ENCODE measurements at places on chromosomes 6 and 20. TPM values are rescaled to one million over a fixed set of nuclear protein-coding genes. Genes with fewer than 3 reads are reported as not detected.
A peak's percentile ranks its signal among the peaks of the same experiment; 100 is the strongest.

- DNase-seq, result no peak
- H3K27ac ChIP-seq, result peak overlapping the region; percentile 85
- peaks cover 6% of the 10 kb centered on the region for H3K36me3 ChIP-seq
- peak overlapping the region; percentile 52 for H3K4me3 ChIP-seq
- no peaks in the 10 kb centered on the region for H3K27me3 ChIP-seq
Measured at GRCh38 chr6:35719830-35720733, 16.8 kb upstream of the ARMC12 start.

DNA sequence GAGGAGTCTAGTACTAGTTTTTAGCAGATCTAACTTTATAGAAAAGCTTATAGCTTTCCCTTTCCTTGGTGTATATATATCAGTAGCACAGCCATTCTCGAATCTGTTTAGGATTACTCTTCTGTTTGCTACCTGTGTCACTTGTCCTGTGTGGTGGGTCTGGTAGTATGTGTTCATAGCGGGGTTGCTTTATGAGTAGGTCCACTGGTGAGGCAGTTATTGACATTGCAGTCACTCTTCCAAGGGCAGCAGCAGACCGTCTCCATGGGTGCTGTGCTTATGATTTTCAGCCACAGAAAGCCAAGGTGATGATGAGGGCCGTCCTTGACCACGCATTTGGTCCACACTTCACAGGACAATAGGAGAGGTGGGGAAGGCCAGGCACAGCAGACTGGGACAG is 171.5 kb downstream of the CDKAL1 start:
- H3K36me3 ChIP-seq, result no peaks in the 10 kb centered on the region
- H3K27ac ChIP-seq, result no peak overlapping the region
- peaks cover 2% of the 10 kb centered on the region for H3K4me1 ChIP-seq
- no peaks in the 10 kb centered on the region for H3K27me3 ChIP-seq
- DNase-seq, result no peak
- no peak overlapping the region for H3K4me3 ChIP-seq

- H3K4me3 ChIP-seq, result no peak overlapping the region
- no peak overlapping the region for H3K27ac ChIP-seq
- DNase-seq, result no peak
- H3K4me1 ChIP-seq, result no peaks in the 10 kb centered on the region
Measured at GRCh38 chr6:85493389-85493788, 43.5 kb downstream of the NT5E start.

DNA sequence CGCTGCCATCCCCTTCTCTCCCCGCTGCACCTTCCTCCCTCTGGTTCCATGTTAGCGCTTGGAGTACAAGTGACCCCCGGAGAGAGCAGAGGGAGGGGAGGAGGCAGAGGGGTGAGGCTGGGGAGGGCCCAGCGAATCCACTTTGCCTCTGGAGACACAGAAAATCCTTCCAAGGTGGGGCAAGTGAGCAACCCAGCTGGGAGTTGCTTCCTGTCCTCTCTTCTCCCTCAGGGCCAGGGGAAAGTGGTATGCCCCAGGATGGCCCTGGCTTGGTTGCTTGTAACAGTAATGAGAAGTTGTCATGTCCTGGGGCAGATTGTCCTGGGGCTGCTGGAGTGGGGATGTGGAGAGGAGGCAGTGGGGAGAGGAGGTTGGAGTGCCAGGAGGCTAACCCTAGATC is 691 bp upstream of the ANGPT4 start:
- H3K4me3 ChIP-seq, result no peak overlapping the region
- no peaks in the 10 kb centered on the region for H3K36me3 ChIP-seq
- no peak for DNase-seq
- peaks cover 3% of the 10 kb centered on the region for H3K27me3 ChIP-seq

- H3K36me3 ChIP-seq, result peaks cover 22% of the 10 kb centered on the region
- H3K4me3 ChIP-seq, result no peak overlapping the region
- DNase-seq, result no peak
- H3K4me1 ChIP-seq, result no peaks in the 10 kb centered on the region
Measured at GRCh38 chr6:24876499-24877465, 59.0 kb downstream of the RIPOR2 start.

DNA sequence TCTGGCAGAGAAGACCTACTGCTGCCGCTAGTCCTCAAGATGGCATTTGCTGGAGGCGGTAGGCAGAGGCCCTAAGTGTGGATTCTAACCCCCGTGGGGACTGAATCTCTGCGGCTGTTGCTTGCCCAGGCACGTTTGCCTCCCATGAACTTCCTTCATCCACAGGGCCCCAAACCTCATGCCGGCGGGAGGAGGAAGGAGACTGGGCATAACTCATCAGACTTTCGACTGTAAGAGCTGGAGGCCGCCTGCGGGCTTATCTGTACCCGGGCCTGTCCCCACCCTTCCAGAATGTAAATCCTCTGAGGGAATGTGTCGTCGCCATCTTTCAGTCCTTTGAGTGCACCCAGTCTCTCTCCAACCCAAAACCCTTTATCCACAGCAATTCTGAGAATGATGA is 990 bp downstream of the ZFP57 start:
- no peaks in the 10 kb centered on the region for H3K4me1 ChIP-seq
- no peak overlapping the region for H3K4me3 ChIP-seq
- no peaks in the 10 kb centered on the region for H3K36me3 ChIP-seq
- H3K27ac ChIP-seq, result no peak overlapping the region
- H3K27me3 ChIP-seq, result no peaks in the 10 kb centered on the region
- DNase-seq, result no peak

- no peaks in the 10 kb centered on the region for H3K27me3 ChIP-seq
- no peaks in the 10 kb centered on the region for H3K4me1 ChIP-seq
- H3K36me3 ChIP-seq, result no peaks in the 10 kb centered on the region
- no peak for DNase-seq
- H3K4me3 ChIP-seq, result no peak overlapping the region
Measured at GRCh38 chr6:82381278-82381677, 17.7 kb downstream of the TPBG start.

GRCh38 chr6:126753606-126754005 is 364.9 kb upstream of the RSPO3 start:
- no peak overlapping the region for H3K4me3 ChIP-seq
- H3K4me1 ChIP-seq, result no peaks in the 10 kb centered on the region
- DNase-seq, result no peak
- H3K27ac ChIP-seq, result no peak overlapping the region
- no peaks in the 10 kb centered on the region for H3K36me3 ChIP-seq

DNA sequence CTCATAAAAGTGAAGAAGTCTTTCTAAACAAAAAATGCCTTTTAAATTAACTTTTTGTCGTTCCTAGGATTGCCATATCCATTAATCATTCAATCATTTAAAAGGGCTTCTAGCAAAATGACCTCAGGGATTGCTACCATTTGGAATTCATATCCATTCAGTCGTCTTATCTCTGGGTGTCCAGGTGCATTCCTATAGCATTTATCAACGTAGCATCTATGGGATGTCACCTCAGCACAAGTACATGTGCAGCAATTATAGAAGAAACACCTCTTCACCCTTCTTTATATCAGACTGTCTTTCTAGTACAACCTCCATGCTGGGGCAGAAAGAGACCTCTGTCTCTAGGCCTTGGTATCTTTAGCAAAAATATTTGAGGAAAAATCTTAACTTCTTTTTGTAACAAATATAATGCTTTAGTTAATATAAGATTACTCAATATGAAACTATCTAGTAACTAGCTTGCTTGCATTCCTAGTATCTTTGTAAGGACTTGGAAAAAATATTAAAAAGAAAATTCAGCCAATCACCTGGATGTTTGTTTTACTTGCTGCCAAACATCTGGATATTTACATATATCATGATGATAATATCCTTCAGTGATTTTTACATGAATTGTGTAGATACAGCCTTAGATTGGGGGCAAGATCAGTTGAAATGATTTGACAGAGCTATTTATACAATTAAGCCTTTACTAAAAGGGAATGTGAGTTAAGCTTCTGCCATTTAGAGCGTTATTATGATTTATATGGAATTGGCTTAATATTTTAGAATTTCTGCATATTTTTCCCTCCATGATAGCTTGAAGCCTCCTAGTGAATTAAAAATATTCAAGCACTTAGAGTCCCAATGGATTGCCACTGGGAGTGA is 356.8 kb downstream of the HDGFL1 start:
- DNase-seq, result no peak
- no peaks in the 10 kb centered on the region for H3K27me3 ChIP-seq
- H3K4me3 ChIP-seq, result no peak overlapping the region
- no peak overlapping the region for H3K27ac ChIP-seq
- H3K36me3 ChIP-seq, result no peaks in the 10 kb centered on the region

DNA sequence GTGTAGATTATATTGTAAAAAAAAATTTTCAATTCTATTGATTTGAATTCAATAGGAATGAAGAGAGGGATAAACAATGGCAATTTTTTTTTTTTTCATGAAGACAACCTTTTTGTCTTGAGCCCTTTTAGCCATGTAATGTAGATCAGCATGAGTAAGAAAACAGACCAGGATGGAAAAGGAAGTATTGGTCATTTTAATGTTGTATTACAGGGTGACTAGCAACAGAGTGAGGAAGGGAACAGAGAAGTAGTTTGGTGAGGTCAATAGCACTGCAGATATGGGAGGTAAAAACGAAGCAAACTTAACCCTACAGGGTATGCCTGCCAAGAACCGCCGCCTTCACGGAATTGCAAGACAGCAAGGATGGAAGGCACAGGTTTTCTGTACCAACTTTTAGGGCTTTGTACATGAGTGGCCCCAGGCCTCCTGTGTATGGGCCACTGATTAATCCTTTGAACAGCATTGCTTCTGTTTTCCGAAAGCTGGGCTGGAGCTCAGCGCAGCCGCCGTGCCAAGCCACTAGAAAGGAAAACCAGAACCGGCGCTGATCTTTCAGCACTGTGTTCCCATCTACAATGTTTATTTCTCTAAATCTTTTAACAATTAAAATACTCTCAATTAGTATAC is 383.7 kb downstream of the CENPW start:
- no peaks in the 10 kb centered on the region for H3K36me3 ChIP-seq
- H3K4me1 ChIP-seq, result no peaks in the 10 kb centered on the region
- no peak overlapping the region for H3K4me3 ChIP-seq
- DNase-seq, result no peak

GRCh38 chr6:111664565-111665030 is 58.9 kb upstream of the TRAF3IP2 start:
- H3K27me3 ChIP-seq, result no peaks in the 10 kb centered on the region
- no peaks in the 10 kb centered on the region for H3K4me1 ChIP-seq
- no peak overlapping the region for H3K27ac ChIP-seq
- DNase-seq, result no peak

METTL24 gene
- 1.5 TPM for total RNA-seq

RBBP9 gene
- total RNA-seq, result 12.7 TPM

TPX2 gene
- total RNA-seq, result 75.6 TPM

TREM1 gene
- 1.0 TPM for total RNA-seq

KIF25 gene
- 0.80 TPM for total RNA-seq
